Kasumi-1 (cell line): ENCODE measurements at places on chromosomes 4 and X.

GRCh38 chrX:102515975-102516941 is at the start of gene TMSB15A:
Gene TMSB15A (minus strand): TSS chrX:102516739.
- peak; percentile 23 for DNase-seq

GRCh38 chrX:155662282-155662681 is 49.5 kb upstream of the TMLHE start:
- DNase-seq = no peak

- DNase-seq = peak; percentile 75
Observed at GRCh38 chr4:99811850-99812249, 4.8 kb upstream of the DAPP1 start.

- DNase-seq = no peak
Observed at GRCh38 chrX:6738518-6739470, 203.9 kb upstream of the VCX3A start.

DNA sequence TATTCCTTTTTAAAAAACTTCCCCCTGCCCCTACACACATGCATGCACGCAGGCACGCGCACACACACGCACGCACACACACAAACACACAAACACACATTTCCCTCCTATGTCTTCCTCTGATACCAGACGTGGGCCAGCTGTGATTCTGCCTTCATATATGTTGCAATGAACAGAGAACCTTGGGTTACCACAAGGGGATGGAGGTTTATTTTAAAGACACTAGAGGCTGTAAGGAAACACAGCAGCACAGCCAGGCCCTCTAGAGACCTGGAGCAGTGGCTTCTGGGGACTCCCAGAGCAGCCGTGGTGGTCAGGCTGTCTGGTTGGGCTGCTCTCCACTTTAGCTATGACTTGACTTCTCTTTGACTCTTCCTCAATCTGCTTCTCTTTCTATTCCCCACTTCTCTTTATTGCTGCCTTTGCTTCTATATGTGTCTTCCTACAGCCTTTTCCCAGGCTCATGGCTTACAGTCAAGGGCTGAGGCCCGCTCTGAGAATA is 3.2 kb upstream of the TLR10 start:
- DNase-seq = peak; percentile 46

GRCh38 chr4:153426207-153426885 is 39.8 kb upstream of the TMEM131L start:
- no peak for DNase-seq

DNA sequence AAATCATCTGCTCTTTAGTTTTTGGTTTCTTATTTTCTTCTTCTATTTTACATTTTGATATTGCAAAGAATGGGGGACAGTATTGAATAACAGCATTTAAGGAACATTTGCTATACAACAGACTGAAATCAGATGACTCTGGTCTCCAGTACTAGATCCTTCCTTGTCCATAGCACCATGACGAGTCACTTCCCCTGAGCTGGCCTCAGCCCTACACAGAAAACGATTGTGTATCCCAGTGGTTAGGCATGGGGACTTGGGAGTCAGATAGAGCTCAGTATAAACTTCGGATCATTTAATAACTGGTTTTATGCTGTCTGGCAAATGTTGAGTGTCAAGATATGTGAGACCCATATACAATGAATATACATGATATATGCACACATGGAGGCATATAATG is 44.7 kb upstream of the BEX4 start:
- DNase-seq = no peak

- no peak for DNase-seq
Observed at GRCh38 chrX:1807301-1807731, 192.5 kb downstream of the ASMT start.

DNA sequence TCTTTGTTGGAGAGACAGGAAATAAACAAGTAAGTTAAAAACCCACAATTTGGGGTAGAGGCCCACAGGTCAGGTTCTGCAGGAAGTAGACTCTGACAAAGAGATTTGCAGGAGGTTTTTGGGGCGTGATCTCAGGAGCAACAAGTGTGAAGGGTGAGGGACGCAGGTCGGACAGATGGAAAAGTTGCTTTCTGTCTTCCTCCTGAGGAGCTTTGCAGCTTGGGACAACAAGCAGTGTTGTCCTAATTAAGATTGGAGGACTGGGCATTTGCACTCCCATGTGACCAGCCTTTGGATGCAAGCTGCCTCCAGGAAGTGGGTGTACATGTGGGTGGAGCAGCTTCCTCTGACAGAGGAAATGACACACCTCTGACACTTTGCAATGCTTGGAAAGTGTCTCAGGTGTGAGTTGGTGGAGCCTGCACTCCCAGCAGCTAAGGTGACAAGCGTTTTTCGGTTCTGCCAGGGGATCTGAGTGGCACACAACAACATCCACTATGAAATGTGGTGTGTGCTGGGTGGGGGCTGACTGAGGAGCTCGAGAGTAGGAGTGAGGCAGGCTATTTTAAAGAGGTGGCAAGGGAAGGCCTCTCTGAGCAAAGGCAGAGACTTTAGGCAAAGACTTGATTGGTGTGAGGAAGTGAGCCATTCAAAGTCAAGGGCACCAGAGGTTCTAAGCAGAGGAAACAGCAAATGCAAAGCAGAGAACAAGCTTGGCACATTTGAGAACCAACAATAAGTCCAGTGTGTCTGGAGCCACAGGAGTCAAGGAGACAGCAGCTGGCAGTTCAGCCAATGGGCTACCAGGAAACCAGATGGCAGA is 339.8 kb upstream of the GATB start:
- DNase-seq = no peak

DNA sequence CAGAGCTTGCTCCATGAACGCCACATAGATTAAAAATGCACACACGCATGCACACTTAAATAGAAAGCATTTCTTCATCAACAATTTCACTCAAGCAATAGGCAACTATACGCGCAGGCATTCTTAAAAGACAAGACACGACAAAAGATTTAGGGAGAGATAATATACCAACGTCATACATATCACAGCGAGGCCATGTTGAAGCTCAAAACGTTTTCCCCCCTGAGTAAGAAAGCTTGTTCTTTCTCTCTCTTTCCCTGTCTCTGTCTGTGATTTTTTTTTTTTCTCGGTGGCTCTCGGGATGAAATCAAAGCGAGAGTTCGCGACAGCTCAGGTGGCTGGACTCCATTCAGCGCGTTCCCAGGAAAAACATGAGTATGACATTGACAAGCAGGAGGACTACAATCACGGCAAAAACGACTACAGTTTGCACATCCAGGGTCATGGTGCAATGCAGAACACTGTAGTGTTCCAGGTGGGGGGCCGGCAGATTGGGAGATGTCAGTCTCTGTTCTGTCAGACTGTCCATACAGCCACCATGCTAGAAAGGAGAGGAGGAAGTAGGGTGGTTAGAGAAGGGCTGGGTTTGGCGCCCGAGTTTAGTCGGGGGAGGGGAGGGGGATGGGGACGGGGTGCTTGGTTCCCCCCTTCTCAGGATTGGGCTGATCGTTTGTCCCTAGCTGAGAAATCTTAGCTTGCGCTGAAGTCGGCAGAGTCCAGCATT is 30.7 kb downstream of the ARHGEF9 start:
- DNase-seq = peak; percentile 7

DNA sequence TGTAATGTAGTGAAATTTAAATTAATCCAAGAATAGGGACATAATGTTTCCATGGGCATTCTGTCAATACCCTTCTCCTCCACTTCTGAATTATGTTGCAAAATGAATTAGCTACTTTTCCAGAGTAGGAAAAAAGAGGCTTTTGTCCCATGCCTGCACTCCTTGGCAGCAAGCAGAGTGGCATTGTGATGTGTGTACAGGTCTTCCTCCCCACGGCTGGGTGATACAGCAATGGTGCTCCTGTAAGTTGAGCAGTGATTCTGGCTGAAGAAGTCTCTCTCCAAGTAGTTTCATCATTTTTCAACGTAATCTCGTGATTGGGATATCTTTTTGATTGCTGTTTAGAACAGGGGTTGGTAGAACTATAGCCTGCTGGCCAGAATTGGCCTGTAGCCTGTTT is 59.9 kb downstream of the KIT start:
- no peak for DNase-seq

GRCh38 chr4:185811509-185812364 is at the start of gene SORBS2:
Gene SORBS2 (minus strand): TSS chr4:185812194. CDS start chr4:185690571, 121,623 bp downstream.
- no peak for DNase-seq

DNA sequence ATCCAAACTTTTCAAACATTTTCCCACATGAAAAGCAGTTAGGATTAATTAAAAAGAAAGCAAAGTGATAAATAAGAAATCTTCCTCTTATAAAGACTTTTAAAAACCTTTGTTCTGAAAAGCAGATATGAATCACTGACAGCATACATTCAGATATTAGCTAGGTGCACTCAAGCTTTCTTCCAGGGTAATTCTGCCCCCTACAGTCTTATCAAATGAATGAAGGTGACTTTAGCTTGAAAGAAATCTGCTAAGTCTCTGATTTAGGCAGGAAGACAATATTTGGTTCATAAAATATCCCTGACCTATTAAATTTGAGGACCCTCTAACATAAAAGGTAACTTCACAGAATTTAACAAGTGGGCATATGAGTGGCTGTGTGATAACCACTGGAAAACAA is 209.1 kb upstream of the FAM47A start:
- DNase-seq = no peak

- DNase-seq = no peak
Observed at GRCh38 chrX:68944211-68944610, 115.4 kb downstream of the EFNB1 start.

- no peak for DNase-seq
Observed at GRCh38 chr4:124178449-124179021, 534.0 kb downstream of the ANKRD50 start.

DNA sequence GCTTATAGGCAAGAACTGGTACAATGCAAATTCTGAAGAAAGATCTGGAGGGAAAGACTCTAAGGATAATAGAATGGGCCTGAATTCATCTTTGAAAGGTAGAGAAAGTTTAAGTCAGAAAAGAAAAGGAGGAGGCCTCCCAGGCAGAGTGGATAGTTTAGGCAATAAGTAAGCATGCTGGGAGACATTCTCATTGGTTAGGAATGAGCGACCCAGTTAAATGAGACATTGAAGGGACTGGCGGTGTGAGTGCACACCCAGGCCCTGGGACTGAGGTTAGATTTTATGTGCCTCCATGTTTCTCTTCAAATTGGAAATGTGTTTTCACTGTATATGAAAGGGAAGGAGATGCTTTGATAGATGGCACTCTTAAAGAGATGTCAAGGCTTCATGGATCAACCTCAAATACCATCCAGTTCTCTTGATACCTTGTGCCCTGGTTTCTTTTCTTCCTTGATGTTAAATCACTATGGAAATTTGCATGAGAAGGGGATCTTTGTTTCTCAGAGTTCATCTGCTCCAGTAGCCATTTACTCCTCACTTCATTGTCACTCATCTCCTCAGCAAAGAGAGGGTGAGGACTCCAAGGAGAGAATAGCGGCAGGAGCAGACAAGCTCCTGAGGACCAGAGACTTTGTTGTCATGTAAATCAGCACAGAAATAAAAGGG is 584.2 kb upstream of the INTU start:
- no peak for DNase-seq

DNA sequence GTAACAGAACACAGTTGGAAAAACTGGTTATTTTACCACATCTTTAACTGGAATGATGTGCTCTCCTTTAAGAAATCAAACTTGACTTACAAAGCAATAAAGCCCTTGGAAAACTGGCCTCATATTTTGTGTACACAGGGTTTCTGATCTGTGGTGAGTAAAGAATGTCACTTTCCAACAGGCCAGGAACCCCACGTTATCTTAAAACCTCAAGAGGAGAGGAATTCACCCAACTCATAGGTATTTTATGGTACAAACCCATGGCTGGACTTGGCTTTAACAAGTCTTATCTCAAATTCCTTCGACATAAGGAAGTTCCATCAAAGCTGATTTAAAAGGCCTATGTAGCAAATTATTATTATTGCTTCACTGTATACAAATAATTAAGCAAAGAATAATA is 1735.1 kb downstream of the PCDH7 start:
- no peak for DNase-seq

DNA sequence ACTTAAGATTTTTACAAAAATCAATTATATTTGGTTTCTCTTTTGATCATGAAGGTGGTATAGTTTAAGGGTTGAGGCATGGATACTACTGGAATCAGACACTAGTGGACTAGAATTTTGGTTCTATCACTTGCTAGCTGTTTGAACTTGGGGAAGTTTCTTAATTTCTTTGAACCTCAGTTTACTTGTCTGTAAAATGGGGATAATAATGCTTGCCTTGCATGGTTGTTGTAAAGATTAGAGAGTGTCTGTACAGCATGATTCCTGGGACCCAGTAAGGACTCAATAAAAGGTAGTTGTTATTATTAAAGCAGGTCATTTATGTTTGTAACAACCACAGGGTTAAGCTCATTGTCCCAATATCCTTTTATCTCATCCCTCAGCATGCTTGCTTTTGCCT is 36.0 kb downstream of the TMEM164 start:
- no peak for DNase-seq

DNA sequence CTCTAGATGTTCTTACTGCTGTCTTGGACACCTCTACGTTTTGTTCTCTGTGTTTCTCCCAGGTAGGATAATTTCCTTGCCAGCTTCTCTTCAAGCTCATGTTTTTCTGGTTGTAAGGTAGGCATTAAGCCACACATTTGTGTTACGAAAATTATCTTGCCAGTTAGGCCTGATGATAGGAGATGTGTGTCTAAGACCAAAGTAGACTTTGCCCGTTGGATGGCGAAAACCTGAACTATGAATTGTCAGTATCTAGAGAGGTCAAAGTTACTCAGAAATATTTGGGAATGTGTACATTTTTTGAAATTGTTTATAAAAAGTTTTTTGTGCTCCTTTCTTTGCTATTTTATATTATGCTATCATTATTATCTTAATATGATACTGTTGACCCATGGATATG is 72.8 kb downstream of the FHIP1A start:
- DNase-seq = no peak

- no peak for DNase-seq
Observed at GRCh38 chr4:153474251-153474650, 8.1 kb downstream of the TMEM131L start.

DNA sequence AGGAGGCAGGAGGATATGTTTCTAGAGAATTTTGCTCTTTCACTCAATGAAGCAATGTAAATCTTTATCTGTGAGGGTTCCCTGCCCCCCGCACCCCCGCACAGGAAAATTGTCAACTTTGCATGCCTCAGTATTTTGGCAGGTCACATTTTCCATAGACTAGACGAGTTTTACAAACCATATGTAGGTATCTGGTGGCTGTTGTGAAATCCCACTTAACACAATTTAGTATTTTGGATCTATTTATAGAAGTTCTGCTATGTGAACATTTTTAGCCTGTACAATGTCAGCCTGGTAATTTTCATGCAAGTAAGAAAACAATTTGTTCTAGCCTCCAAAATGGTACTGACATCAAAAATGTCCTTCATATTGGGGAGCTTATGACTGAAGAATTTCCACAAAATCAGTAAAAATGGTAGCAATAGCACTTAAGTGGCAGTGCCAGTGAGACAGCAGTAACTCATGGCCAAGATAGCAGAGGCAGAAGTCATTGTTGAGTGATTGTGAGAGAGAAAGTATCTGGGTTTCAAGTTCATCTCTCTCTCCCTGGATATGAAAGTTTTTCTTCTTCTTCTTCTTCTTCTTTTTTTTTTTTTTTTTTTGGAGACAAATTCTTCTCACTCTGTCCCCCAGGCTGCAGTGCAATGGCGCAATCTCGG is 12.4 kb upstream of the FRYL start:
- peak; percentile 31 for DNase-seq

- no peak for DNase-seq
Observed at GRCh38 chrX:70252491-70252890, 7.5 kb downstream of the P2RY4 start.

- DNase-seq = no peak
Observed at GRCh38 chrX:129750971-129751370, 12.2 kb downstream of the XPNPEP2 start.
